Aortic smooth muscle cell (primary cell): ENCODE measurements at places on chromosomes 3 and 15. TPM values are rescaled to one million over a fixed set of nuclear protein-coding genes. Genes with fewer than 3 reads are reported as not detected.

Gene GOLGA6L4
- total RNA-seq, result 0.92 and 1.4 TPM in 2 replicates

Gene SCAANT1
- total RNA-seq, result not detected in 2 replicates

Gene COLQ
- total RNA-seq, result 0.66 and 1.6 TPM in 2 replicates

Gene SNURF
- total RNA-seq, result 53.5 and 57.7 TPM in 2 replicates

Gene CRYGS
- total RNA-seq, result 1.1 and 1.2 TPM in 2 replicates

Gene GRM2
- 0.12 and 0.13 TPM in 2 replicates for total RNA-seq

Gene GOLGA8Q
- 1.7 and 2.0 TPM in 2 replicates for total RNA-seq

Gene ANKRD34C
- total RNA-seq, result not detected in 2 replicates

Gene GOLGA8G
- not detected in 2 replicates for total RNA-seq

Gene SLC9C1
- total RNA-seq, result 0.13 and 0.44 TPM in 2 replicates

Gene FBXW12
- not detected in 2 replicates for total RNA-seq

Gene ROBO2
- total RNA-seq, result 0.81 and 3.2 TPM in 2 replicates

Gene LRRFIP2
- total RNA-seq, result 49.1 and 62.4 TPM in 2 replicates

Gene PCSK6
- 0.19 and 0.66 TPM in 2 replicates for total RNA-seq

Gene SLC24A5
- not detected in 2 replicates for total RNA-seq

Gene IQCF5
- not detected in 2 replicates for total RNA-seq

Gene CCRL2
- 0.87 and 1.7 TPM in 2 replicates for total RNA-seq

Gene KBTBD13
- total RNA-seq, result not detected in 2 replicates

Gene CACNA2D3
- total RNA-seq, result 0.12 and 0.79 TPM in 2 replicates

Gene CHL1
- total RNA-seq, result not detected in 2 replicates

Gene LRTM1
- not detected in 2 replicates for total RNA-seq

Gene LTK
- total RNA-seq, result 0.12 and 0.13 TPM in 2 replicates

Gene LYZL4
- total RNA-seq, result not detected in 2 replicates

Gene RLBP1
- not detected in 2 replicates for total RNA-seq

Gene DLL4
- total RNA-seq, result 0.56 and 1.5 TPM in 2 replicates

Gene LNP1
- 5.0 and 7.3 TPM in 2 replicates for total RNA-seq

Gene SLC6A20
- not detected in 2 replicates for total RNA-seq
